Endodermal cell (in vitro differentiated cells): ENCODE measurements at places on chromosomes 3 and 15.

DNA sequence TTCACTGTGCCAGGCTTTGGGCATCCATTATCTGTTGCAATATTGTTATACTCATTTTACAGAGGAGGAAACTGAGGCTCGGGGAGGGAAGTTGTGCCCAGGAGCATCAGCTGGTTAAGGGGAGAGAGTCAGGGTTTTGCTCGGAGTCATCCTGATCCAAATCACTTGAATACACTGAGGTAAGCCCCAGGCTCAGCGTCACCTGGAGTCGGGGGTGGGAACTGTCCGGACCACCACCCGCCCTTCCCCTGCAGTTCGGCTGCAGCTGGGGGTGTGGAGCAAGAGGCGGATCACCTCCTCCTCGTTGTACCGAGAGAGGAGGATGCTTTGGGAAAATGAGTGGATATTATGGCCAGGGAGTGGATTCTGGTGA, 646 bp downstream of the HRH1 start:
- peak; percentile 79 for DNase-seq

DNA sequence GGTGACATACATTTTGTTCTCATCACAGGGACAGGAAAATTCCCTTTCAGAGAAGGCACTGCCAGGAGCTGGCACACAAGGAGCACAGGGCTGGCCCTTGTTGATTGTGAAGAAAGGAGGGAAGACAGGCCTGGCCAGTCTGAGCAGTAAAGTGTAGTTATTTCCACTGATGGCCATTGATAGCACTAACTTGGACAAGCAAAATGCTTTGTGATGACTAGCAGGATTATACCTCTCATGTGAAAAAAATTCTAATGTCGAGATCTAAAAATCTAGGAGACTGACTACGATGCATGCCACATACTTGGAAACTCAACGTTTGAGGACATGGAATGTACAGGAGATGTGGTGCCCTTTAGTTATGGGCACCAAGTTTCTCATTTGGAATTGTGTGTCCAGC, 54.3 kb upstream of the ST8SIA2 start:
- no peak for DNase-seq

- no peak for DNase-seq
Measured at GRCh38 chr3:37899711-37900306, 38.1 kb downstream of the CTDSPL start.

GRCh38 chr3:133914839-133915600, 19.3 kb upstream of the RAB6B start:
- DNase-seq: no peak

GRCh38 chr3:81005992-81006391, 755.5 kb downstream of the GBE1 start:
- peak; percentile 61 for DNase-seq

GRCh38 chr3:11726146-11726545, 82.4 kb upstream of the VGLL4 start:
- peak; percentile 68 for DNase-seq

DNA sequence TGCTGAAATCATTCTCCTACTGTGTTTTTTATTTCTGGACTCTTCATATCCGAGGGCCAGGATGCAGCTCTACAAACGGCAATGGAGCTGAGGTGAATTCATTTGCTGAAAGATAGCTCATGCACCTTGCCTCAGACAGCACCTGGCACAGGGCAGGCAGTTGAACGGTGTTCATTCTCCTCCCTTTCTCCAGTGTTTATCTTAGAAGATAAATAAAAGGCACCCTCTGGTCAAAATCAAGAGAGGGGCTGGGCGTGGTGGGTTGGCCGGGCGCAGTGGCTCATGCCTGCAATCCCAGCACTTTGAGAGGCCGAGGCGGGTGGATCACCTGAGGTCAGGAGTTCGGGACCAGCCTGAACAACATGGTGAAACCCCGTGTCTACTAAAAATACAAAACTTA, 79.3 kb upstream of the LMOD3 start:
- no peak for DNase-seq

- DNase-seq: no peak
Measured at GRCh38 chr15:87567406-87568030, 689.0 kb downstream of the NTRK3 start.

DNA sequence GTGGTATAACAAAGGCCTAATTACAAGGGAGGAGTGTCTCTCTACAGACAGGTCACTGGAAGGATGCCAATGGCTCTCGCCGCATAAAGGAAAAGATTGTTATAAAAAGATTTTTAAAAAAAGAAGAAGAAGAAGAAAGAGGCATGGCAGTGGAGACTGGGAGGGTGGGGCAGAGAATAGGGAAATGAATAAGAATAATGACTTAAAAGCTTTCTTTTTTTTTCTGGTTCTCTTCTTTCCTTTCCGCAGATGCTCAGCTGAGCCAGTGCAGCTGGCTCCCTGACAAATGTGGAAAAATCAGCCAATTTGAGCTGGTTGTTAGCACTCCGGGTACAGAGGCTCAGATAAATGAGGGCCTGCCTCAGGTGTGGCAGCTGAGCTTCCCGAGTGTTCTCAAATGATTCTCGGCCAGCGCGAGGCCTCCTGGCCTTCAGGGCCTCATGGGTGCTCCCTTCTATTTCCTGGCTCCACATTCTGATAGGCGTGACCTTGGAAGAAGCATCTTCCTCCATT, 234.1 kb downstream of the RORA start:
- DNase-seq: no peak

DNA sequence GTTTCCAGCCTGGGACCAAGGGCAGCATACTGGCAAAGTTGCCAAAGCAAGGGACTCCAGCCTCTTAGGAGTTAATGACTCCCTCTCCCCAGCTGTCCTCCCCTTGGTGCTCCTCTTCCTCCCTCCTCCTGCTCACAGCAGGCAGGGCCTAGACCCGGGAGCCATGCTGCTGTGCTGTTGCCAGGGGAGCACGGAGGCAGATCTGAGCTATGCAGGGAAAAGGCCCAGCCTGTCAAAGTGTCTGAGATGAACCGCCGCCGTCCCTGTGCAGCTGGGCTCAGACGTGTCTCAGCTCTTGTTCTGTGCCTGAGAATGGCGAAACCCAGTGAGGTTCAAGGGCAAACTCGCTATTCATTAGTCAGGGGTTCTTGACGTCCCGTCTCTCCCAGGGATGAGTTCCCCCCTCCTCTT, 60.8 kb upstream of the POLG start:
- DNase-seq: peak; percentile 54

DNA sequence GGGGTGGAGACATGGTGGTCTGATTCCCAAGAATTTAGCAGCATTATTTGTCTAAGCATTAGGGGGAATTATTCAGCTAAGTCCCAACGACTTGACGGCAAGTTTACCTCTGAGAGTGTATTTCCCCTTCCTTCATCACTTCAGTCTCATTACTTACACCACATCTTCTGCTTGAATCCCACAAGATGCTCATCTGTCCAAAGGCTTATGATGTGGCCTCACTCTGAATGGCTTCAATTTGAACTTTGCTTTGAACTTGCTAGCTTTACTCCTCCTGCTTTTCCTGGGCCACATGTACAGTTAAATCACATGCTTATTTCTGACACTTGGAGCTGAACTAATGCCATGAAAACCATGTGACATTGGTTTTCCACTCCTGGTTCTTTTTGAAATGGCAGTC, 231.3 kb upstream of the SATB1 start:
- no peak for DNase-seq

DNA sequence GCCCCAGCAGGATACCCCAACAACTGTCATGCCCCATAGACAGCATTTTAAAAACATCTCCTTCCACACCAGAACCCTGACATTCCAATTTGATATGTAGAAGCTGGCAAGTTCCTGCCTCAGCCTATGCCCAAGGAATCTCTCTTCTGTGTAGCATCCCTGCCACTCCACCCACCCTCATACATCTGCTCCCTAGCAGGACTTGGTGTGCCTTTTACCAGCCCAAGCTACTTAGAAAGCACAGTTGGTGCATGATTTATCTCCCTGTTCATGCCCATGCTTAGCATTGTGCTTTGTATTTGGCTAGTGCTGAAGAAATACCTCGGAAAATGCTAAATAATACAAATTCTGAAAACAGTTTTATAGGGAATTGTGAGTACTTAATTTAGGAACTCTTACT, 236.9 kb upstream of the HES1 start:
- no peak for DNase-seq

- no peak for DNase-seq
Measured at GRCh38 chr3:24302396-24302795, 192.3 kb downstream of the THRB start.

- no peak for DNase-seq
Measured at GRCh38 chr15:49686599-49686998, 65.8 kb downstream of the DTWD1 start.

DNA sequence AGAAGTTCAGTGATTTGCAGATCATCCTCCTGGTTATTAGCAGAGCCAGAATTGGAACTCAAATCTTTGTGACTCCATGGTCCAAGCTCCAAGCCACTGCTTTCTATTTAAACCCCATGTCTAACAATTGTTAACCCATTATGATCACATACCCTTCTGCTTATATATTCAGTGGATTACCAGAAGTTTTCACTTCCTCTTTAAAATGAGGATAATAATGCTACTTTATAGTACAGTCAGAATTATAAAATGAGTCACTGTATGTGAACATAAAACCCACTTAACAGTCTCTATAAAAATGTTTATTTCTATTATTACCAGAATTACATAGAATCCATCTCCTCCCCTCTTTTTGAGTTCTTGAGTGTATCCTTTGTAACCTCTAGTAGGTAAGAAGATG, 550.7 kb upstream of the DPPA4 start:
- DNase-seq: no peak

GRCh38 chr3:78926523-78926922, 841.3 kb downstream of the ROBO1 start:
- DNase-seq: no peak

- DNase-seq: no peak
Measured at GRCh38 chr15:77546050-77546501, 86.6 kb downstream of the LINGO1 start.

- no peak for DNase-seq
Measured at GRCh38 chr3:53075743-53076140, 29.9 kb upstream of the SFMBT1 start.

GRCh38 chr3:193852901-193853300, 259.9 kb downstream of the OPA1 start:
- DNase-seq: no peak

DNA sequence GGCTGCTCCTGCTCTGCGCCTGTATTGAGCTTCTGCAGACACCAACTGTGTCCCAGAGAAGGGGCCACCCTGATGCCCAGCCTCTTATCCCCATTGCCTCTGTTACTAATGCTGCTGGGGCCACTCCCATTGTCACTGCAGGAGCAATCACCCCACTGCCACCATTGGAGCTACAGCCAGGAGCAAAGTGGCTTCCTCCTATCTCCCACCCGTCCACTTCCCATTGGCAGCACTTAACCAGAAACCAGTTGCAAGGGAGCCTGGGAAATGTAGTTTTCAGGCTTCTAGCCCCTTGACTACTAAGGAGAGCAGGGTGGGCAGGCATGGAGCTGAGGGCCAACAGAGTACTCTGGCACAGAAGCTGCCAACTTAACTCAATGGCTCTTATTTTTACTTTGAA, 55.9 kb upstream of the KLF13 start:
- DNase-seq: peak; percentile 84

DNA sequence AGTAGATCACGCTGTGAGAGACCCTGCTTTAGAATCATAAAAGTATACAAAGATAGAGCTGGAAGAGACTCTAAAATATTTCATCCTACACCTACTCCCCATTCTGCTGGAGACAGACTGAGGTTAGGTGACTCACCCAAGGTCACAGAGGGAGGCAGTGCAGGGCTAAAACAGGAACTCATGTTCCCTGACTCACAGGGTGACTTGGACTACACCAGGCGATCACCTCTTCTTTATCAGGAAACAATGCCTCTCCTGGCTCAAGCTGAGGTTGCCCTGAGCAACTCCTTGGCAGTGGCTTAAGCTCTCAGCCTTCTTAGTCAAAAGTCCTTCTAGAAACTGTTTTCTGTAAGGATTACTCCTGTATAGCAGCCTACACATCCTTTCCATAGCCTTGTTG, 26.4 kb upstream of the TNFAIP8L3 start:
- no peak for DNase-seq

DNA sequence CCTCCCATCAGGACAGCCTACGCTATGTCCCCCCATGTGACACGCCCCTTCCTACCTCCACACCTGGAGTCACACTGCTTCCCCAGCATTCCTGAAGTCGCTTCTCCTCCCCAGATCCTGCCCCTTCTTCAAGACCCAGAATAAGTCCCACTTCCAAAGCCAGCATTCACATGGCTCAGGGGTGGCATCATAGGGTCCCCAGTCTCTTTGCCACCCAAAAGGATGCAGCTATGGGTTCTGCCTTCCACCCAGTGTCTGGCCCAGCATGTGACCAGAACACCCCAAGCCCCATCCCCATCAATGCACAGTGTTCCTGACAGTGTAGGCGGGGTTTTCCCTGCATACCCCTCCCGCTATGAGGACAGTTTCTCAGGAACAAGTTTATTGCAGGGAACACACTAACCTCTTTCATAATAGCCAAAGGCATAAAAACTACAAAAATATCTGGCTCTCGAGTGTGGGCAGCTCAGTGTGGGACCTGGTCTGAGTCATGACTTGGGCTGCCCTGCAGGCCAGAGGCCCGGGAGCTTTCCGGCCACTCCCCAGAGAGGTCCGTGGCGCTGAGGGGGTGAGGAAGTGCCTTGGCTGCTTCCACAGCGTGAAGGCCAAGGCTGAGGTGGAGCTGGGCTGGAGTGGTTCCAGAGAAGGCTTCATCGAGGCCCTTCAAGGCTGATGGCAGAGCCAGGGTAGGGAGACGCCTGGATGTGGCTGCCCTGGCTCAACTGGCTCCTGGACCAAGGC, 5.8 kb downstream of the ISLR start:
- no peak for DNase-seq

- no peak for DNase-seq
Measured at GRCh38 chr3:67064105-67064504, 66.0 kb downstream of the KBTBD8 start.

DNA sequence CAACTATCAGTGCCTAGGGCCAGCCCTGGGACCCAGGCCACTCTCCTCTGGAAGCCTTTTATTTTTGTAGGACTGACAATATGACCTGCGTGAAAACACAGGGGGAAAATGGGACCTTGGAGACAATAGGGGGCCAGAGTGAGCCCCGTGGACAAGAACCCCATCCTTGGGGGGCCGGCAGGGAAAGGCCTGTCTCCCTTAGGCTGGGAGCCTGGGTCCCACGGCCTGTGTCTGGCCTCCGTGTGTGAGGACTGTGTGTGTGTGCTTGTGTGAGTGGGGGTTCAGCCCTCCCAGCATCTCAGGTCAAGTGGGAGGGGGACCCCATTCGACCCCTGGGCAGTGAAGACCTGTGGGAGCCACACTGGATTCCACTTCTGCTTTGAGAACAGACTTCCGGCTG, 53.3 kb downstream of the EXOG start:
- DNase-seq: peak; percentile 20

DNA sequence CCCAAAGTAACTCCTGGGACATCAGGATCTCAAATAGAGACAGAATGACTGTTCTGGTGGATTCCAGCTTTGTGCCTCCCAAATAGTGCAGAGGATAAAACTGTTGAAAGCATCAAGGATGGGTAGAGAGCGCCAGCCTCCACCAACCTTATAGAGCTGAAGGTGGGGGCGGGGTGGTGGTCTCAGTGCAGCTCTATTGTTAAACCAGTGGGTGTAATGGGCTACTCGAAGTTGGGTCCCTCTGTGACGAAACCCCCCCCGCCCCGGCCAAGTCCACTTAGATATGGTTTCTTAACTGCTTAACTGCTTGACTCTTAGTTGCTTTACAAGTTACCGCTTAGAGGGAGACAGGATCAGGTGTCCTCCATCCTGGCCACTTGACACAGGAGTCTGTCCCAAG, 22.7 kb downstream of the DHX30 start:
- peak; percentile 55 for DNase-seq

GRCh38 chr15:58419803-58420524, 11.8 kb upstream of the LIPC start:
- no peak for DNase-seq
